Right hindlimb (tissue), 1 donor: ENCODE measurements at places on chromosomes 7 and 10.

- no peak for DNase-seq
Observed at GRCh38 chr10:7484456-7485243, 73.8 kb upstream of the SFMBT2 start.

DNA sequence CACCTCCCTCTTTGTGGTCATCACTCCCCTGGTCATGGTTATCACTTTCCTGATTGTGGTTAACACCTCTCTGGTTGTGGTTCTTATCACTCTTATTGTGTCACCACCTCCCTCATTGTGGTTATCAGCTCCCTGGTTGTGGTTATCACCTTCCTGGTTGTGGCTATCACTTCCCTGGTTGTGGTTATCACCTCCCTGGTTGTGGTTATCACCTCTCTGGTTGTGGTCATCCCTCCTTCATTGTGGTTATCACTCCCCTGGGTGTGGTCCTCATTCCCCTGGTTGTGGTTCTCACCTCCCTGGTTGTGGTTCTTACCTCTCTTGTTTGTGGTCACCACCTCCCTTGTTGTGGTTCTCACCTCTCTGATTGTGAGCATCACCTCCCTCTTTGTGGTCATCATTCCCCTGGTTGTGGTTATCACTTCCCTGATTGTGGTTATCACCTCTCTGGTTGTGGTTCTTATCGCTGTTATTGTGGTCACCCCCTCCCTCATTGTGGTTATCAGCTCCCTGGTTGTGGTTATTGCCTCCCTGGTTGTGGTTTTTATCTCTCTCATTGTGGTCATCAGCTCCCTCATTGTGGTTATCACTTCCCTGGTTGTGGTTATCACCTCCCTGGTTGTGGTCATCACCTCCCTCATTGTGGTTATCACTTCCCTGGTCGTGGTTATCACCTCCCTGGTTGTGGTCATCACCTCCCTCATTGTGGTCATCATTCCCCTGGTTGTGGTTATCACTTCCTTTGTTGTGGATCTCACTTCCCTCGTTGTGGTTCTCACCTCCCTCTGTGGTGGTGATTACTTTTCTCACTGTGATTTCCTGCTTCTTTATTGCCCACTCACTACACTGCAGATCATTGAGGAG lies 106.7 kb downstream of the GPR26 start:
- no peak for DNase-seq

DNA sequence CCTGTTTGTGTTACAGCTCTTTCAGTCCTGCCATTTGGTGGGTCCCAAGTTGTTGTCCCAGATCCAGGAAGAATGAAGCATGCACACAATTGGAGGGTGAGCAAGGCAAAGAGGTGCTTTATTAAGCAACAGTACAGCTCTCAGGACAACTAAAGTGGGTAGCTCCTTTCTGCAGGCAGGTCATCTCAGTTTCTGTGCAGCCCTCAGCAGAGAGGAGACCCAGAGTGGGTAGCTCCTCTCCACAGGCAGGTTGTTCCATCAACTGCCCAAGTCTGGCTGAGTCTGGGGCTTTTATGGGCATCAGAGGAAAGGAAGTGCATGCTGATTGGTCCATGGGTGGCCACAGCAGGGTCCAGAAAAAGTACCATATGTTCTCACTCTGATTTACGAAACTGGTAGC lies 624.5 kb downstream of the LRMDA start:
- DNase-seq = no peak

DNA sequence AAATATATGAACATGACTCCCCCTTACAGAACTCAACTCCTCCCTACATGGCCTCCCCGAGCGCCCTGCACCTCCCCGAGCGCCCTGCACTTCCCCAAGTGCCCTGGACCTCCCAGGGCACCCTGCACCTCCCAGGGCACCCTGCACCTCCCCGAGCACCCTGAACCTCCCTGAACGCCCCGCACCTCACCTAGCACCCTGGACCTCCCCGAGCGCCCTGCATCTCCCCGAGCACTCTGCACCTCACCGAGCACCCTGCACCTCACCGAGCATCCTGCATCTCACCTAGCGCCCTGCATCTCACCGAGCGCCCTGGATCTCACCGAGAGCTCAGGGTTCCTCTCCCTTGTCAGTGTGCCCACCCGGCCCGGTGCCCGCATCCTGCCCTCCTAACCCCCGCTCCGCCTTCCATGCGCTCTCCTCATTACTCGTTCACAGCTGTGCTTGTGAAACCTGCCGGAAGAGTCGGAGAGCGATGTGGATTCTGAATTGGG lies 134.3 kb downstream of the ACTR3B start:
- no peak for DNase-seq

- DNase-seq = no peak
Observed at GRCh38 chr10:12218991-12219390, 23.0 kb downstream of the CDC123 start.

GRCh38 chr7:135282561-135283254 lies 49.1 kb downstream of the STRA8 start:
- DNase-seq = no peak

GRCh38 chr7:91357379-91357778 lies 93.1 kb downstream of the FZD1 start:
- no peak for DNase-seq

GRCh38 chr7:18287482-18287881 lies 208.1 kb upstream of the HDAC9 start:
- DNase-seq = no peak

- no peak for DNase-seq
Observed at GRCh38 chr10:31526681-31527080, 207.7 kb downstream of the ZEB1 start.

DNA sequence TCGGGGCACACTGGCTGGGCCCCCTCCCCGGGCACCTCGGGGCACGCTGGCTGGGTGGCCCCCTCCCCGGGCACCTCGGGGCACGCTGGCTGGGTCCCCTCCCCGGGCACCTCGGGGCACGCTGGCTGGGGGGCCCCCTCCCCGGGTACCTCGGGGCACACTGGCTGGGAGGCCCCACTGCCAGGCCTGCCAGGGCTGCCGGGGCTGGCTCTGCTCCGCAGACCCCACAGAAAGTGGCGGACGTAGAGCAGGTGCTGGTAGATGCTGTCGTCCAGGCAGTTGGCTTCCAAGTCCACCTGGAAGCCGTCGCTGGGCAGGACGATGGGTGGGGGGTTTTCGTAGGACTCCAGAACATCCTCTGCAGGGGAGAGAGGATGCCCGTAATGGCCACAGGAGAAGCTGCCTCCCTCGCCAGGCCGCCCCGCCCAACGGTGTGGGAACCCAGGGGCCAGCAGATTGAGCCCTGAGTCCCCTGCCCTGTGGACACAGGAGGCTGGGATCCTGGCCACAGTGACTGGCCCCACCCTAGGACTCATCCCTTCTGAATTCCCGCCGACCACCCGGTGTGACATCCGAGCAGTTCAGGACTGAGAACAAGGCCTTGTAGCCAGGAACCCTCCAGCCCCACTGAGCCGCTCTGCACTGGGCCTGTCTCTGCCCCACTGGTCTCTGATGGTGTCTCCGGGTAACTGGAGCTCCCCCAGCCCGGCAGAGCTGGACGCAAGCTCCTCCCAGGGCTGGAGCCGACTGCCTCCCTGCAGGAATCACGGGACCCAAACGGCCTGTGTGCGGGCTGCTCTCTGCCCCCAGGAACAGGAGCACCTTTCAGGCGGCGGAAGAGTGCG lies 28.2 kb downstream of the AP5Z1 start:
- DNase-seq = peak; percentile 17

- DNase-seq = peak; percentile 66
Observed at GRCh38 chr7:116777651-116778281, 84.6 kb upstream of the CAPZA2 start.

GRCh38 chr7:140656548-140657515 lies 15.9 kb upstream of the ADCK2 start:
- no peak for DNase-seq

GRCh38 chr10:44478040-44478439 lies 93.1 kb upstream of the CXCL12 start:
- no peak for DNase-seq

- no peak for DNase-seq
Observed at GRCh38 chr7:148115308-148115707, 475.3 kb upstream of the C7orf33 start.

DNA sequence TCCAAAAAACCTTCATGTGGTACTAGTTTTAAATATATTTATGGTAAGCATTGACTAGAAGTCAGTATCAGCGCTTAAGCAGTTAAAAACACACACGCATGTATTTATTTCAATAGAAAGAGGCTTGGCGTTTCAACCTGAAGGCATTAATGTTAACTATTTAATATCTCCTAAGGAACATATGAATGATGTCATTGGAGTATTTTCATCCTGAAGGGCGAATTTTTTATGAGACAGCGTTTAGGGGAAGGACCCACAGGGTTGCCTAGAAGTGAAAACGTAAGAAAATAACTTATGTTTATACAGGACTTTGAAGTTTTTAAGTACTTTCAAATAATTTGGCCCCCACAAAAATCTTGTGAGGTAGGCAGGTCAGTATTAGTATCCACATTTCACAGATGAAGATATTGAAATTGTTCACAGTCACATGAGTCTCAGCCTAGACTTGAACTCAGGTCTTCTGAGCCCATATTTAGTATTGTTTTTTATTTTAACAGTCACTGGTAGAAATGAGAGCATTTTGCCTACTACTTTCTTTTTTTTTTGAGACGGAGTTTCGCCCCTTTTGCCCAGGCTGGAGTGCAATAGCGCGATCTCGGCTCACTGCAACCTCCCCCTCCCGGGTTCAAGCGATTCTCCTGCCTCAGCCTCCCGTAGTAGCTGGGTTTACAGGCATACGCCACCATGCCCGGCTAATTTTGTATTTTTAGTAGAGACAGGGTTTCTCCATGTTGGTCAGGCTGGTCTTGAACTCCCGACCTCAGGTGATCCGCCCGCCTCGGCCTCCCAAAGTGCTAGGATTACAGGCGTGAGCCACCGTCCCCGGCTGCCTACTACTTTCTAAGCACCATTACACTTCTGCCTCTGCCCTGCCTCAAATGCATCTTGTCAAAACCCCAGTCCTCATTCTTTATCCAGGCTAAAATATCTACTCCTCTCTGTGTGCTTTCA lies 1.8 kb downstream of the SLK start:
- no peak for DNase-seq

- no peak for DNase-seq
Observed at GRCh38 chr10:52949899-52950298, 177.3 kb upstream of the MBL2 start.

GRCh38 chr10:129993621-129994020 lies 29.5 kb upstream of the EBF3 start:
- no peak for DNase-seq

- DNase-seq = no peak
Observed at GRCh38 chr7:148567524-148567923, 23.0 kb upstream of the C7orf33 start.

DNA sequence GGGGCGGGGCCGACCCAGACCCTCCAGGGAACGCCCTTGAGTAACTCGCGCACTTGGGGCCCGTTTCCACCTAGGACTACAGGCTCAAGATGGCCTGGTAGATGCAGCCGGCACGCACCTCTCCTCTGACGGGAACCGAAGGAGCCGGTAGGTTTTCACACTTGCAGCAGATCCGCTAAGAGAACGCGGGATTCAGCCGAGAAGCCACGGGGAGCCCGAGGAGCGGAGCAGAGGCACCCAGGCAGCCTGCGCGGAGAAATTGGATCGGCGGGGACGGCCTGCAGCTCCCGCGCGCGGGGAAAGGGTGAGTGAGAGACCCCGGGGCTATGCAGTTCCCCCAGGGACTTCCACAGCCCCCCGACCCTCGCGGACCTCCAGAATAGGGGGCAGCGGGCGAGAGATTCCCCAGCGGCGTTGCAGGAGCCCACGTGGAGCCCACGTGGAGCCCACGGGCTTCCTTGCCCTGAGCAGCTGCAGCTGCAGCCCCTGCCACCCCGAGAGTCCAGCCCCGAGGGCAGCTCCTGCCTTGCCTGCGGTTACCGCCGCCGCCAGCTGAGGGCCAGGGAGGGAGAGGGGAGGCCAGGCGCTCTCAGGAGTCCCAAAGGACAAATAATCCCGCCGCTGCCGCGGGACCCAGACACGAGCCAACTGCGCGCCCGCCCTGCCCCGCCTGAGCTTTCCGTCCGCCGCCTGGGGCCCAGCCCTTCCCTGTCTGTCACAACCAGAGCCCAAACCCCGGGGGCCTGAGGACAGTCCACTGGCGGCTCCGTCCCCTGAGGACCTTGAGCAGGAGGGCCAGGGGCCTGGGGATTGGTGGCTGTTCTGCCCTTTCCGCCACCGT lies 13.1 kb downstream of the IFT22 start:
- no peak for DNase-seq

- DNase-seq = no peak
Observed at GRCh38 chr7:70833726-70834125, 298.2 kb upstream of the GALNT17 start.
